ENCODE measurements at places on chromosomes 13 and 19.

GRCh38 chr13:62920159-62920558, 1504.5 kb upstream of the PCDH20 start:
- DNase-seq, result no peak

DNA sequence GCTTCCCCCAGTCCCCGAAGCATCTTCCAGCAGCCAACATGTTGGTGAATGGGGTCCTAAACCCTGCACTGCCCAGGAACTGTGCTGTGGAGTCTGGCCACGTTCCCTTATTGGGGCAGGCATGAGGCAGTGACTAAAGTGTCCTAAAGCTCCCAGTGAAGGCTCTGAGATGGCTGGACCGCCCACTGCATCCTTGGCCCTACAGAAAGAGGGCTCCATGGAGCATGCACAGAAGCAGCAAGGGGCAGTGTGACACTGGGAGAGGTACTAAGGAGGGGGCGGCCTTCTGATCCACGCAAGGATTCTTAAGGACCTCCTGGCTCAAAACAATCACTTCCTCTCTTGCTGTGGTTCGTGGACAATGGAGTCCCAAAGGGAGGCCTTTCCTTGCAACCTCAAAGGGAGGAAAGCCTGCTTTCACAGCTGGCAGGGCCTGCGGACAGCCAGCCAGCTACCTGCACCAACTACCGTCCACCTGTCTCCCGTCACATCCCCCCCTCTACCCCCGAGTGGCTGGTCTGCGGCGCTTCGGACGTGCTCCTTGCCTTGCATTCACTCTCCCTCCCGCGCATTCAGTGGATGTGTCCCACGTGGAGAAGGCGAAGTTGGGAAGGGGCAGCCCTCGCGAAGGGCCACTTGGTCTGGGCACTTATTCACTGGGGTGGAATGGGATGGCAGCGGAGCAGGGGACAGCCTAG, 63.9 kb upstream of the STARD13 start:
- DNase-seq, result no peak

GRCh38 chr13:59368693-59369092, 795.0 kb downstream of the DIAPH3 start:
- DNase-seq, result no peak

- DNase-seq, result no peak
Observed at GRCh38 chr19:51002089-51002532, 707 bp upstream of the KLK8 start.

GRCh38 chr19:35362261-35363000, 4.2 kb downstream of the FFAR3 start:
- DNase-seq, result no peak
